Right renal pelvis (tissue), 4 donors: ENCODE measurements at places on chromosomes 1 and 21.

DNA sequence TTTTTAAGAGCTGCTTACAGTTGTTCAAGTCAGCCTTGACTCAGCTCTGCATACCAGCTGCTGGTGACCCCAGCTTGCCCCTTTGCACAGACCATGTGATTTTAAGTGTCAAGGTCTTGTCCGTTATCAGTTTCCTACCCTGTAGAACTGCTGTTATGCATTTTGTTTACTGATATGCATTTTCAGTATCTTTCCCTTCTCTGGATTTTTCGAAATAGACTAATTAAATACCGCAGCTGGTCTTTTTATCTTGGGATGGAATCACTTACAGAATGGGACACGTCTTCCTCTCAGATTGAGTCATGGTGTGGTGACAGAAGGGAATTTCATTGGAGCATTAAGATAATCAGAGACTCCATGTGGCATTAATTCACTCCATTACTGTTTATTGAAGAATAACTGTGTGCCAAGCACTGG lies 145.6 kb downstream of the FMN2 start:
- DNase-seq, result no peak

- no peak for DNase-seq
Measured at GRCh38 chr1:5763696-5764370, 228.4 kb downstream of the NPHP4 start.

DNA sequence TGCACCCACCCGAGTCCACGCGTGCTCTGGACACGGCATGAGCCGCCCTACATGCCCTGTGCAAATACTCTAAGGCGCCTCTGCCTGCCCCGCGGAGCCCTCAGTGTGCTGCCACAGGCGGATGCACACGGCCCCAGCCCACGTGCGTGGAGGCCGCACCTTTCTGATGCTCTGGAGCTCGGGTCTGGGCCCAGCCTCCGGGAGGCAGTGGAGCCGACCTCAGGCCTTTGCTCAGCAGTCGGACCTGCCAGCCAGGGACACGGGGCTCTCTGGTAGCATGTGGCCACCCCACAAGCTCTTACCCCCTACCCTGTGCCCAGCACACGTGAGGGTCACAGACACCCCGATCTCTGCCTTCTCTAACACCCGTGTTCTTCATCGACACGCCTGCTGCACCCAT lies 2.1 kb downstream of the TMEM240 start:
- DNase-seq, result no peak

DNA sequence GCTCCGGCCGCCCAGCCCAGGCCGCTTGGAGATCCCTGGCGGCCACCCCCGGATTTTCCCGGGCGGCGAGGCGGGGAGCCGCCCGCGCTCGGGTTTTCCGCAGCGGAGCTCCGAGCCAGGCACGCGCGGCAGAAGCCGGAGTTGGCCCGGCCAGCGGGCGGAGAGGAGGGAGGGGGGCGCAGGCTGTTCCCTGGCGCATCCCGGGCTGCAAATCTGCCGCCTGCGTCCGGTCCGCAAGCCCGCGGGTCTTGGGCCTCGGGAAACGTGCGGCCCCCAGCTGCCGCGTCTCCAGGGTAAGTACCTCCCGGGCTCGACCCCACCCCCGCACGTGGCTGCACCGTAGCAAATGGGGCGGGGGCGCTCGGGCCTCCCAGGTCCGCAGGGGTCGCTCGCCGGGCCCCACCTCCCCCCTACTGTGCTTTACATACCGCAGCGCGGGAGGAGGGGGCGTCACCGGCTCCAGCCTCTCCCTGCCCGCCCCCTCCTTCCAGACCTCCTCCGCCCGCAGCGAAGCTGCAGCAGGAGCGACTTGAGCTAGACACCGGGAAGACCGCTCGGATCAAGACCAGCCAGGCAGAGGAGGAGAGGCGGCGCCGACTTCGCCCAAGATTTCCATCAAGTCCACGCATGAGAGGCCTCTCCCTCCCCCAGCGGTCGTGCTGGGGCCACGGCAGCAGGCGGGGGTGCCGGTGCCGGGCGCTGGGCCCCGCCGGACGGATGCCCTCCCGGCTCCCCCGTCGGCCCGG lies 1.6 kb downstream of the TMEM200B start:
- DNase-seq, result peak; percentile 50

DNA sequence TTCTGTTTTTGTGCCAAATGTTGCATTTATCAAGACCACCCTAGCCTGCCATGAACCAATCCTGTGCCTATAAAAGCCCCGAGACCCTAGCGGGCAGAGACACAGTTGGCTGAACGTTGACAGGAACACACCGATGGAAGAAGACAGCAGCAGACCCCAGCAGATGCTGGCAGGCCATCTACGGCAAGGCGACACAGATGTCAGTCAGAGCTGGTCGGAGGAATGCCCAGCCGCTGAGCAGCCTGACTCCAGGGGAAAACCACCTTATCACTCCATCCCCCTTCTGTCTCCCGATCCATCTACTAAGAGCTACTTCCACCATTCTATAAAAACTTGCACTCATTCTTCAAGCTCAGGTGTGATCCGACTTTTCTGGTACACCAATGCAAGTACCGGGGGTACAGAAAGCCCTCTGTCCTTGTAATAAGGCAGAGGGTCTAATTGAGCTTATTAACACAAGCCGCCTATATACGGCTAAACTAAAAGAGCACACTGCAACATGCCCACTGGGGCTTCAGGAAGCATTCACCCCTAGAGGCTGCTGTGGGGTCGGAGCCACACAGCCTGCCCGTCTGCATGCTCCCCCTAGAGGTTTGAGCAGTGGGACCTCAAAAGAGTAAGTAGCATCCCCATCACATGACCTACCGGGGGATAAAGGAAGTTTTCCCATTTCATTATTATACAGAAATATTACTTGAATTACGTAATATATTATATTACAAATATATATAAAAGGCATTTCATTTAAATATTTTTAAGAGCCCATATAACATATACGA lies 1156.3 kb upstream of the B3GALT2 start:
- no peak for DNase-seq

- no peak for DNase-seq
Measured at GRCh38 chr1:4494558-4494957, 159.9 kb upstream of the AJAP1 start.

- DNase-seq, result no peak
Measured at GRCh38 chr1:234842726-234843641, 233.0 kb upstream of the IRF2BP2 start.

- DNase-seq, result no peak
Measured at GRCh38 chr1:12015001-12015491, 4.3 kb upstream of the MIIP start.

- DNase-seq, result no peak
Measured at GRCh38 chr21:25175938-25176337, 431.3 kb downstream of the MRPL39 start.

DNA sequence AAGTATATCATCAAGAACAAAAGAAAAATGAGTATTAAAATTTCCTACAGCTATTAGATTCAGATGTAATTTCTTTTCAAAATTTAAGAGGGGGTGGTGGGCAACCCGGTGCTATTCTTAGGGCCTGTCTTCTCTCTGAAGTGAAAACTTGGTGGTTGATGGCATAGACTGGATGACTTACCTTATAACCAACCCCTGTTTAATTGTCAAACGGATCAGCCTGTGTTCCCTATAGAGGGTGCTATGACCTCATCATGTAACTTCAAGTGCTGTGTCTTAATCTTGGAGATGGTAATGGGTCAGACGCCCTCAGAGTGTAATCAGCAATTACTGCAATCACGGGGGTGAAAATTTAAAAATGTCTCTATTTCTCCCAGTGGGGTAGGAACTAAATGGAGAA lies 176.2 kb downstream of the PCP4 start:
- no peak for DNase-seq

GRCh38 chr1:168879896-168880734 lies 151.1 kb upstream of the DPT start:
- DNase-seq, result no peak

- no peak for DNase-seq
Measured at GRCh38 chr1:58727364-58727763, 27.5 kb upstream of the MYSM1 start.

GRCh38 chr1:153577138-153577537 lies 11.5 kb upstream of the S100A2 start:
- DNase-seq, result no peak

GRCh38 chr1:19481826-19482398 lies 3.4 kb downstream of the CAPZB start:
- no peak for DNase-seq

- no peak for DNase-seq
Measured at GRCh38 chr1:204863730-204864129, 6.9 kb upstream of the NFASC start.

DNA sequence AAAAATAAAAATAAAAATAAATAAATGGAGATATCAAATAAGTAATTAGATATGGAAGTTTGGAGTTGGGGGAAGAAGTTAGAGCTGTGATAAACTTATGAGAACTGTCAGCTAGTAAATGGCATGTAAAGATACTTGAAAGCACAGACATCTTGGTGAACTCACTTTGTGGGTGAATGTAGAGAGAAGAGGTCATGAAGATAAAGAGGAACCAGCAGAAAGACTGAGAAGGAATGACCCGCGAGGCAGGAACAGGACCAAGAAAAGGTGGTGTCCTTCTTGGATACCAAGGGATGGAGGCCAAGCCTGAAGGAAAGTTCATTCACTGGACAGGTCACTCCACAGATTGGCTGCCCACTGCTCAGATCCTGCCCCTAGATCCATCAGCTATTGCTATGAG lies 4.7 kb upstream of the CAPZB start:
- DNase-seq, result no peak

GRCh38 chr21:41653243-41653953 lies 113.5 kb downstream of the RIPK4 start:
- DNase-seq, result no peak

DNA sequence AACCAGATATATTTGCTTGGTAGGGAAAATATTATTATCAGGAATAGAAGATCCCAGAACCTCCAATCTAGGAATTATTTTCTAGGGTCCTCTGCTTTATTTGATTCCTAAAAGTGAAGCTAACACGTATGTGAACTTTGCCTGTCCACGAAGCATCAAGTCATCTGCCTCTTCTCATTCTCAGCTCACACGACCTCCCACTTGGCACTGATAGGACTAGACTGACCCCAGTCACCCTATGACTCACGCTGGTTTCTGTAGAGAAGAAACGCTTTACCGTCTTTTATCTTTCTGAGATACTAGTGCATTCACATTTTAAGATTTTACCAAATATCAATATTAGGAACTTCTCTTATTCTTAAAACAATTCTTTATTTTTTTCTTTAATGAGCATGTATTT lies 2.0 kb upstream of the KRTAP19-7 start:
- DNase-seq, result no peak

GRCh38 chr1:155352631-155353030 lies 31.9 kb downstream of the RUSC1 start:
- DNase-seq, result no peak

- no peak for DNase-seq
Measured at GRCh38 chr1:92752719-92753118, 32.2 kb downstream of the EVI5 start.

DNA sequence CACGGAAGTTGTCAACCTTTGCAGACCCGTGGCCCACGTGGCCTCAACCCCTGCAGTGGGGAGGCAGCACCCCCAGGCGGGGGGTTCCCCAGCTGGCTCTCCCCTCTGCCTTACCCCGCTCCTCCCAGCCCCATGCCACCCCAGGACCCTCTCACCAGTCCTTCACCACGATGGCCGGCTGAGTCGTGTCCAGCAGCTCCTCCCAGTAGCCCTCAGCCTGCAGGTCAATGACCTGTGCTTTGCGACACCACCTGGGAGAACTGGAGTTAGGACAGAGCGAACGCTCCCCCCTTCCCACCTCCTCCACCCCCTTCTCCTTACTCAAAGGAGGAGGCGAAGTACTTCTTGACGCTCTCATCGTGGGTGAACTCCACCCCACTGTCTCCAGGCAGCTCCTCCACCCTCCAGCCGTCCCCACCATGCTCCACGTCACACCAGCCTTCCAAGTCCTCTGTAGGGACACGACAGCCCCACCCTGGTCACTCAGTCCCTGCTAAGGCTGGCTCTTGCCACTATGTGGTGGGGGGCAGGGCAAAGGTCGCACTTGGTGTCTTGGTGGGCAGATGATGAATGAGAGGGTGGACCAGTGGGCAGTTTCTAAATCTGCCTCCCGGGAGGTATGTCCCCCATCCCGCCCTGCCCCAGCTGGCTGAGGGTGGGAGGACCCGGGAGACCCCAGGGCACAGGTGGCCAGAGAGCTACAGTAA lies 4.5 kb downstream of the FBXO2 start:
- DNase-seq, result no peak

DNA sequence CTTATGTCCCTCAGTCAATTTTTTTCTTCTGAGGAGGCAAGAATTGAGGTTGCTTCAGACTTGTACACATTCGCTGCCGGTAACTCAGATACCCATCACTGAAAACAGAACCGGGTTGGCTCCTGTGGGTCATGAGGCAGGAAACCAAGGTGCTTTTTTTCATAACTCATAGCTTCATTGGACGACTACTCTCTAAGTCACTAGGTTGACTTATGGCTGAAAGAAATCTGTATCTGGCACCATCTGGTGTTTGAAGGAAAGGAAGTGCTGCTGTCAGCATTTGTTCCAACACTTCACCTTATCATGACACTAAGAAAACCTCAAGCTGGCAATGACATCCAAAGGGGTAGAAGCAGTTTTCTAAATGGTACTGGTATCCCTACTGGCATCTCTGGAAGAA lies 82.3 kb downstream of the TBX19 start:
- DNase-seq, result no peak

- no peak for DNase-seq
Measured at GRCh38 chr1:41614818-41615217, 130.3 kb upstream of the EDN2 start.

- no peak for DNase-seq
Measured at GRCh38 chr1:198764748-198765147, 125.9 kb downstream of the PTPRC start.

- no peak for DNase-seq
Measured at GRCh38 chr1:210482945-210483617, 154.4 kb downstream of the HHAT start.

DNA sequence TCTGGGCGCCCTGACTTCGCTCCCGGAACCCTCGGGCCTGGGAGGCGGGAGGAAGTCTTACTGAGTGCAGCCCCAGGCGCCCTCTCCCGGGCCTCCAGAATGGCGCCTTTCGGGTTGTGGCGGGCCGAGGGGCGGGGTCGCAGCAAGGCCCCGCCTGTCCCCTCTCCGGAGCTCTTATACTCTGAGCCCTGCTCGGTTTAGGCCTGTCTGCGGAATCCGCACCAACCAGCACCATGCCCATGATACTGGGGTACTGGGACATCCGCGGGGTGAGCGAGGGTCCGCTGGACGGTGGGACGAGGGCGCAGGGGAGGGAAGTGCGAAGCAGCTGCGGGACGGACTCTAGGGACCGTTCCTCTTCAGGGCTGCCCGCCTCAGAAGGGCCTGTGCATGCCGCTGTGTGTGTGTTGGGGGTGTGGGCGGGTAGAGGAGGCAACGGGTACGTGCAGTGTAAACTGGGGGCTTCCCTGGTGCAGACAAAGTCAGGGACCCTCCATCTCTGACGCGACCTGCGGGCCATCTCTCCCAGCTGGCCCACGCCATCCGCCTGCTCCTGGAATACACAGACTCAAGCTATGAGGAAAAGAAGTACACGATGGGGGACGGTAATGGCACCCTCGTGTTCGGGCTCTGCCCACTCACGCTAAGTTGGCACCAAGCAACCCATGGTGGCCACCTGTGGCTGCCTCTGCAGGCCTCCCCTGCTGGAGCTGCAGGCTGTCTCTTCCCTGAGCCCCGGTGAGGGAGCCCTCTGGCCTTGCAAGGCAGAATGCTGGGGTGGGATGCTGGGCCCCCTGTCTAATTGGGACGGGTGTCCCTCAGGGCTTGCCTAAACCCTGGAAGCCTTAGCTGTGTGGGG lies at the start of gene GSTM1:
TSS of gene GSTM1 (plus strand) at position 177 of the 859 bp plus-strand sequence. CDS start at position 234, 57 bp downstream.
- peak; percentile 42 for DNase-seq
